Esophagus mucosa (tissue), 1 donor: ENCODE measurements at places on chromosomes 3 and 15.

- ATAC-seq, result no peak
Observed at GRCh38 chr3:43132870-43133636, 27.2 kb upstream of the POMGNT2 start.

- no peak for ATAC-seq
Observed at GRCh38 chr3:110813541-110813940, 258.1 kb upstream of the NECTIN3 start.

DNA sequence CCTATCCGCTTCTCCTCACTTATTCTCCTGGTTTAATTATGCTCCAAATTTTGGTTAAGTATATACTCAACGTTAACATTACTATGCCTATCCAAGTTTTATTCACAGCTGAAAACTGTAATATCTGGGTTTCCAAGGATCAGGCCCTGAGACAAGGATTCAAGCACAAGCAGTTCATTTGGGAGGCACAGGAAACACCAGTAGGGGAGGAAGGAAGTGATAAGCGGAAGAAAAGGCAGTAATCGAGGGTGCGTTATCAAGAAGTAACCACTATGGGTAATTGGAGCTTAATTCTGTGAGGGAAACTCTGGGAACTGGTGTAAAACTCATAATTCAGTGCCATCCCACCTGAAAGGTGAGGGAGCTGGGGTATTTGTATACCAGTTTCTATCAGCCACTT, 120.3 kb downstream of the KCNAB1 start:
- ATAC-seq, result no peak

GRCh38 chr15:83732196-83732595, 78.3 kb downstream of the ADAMTSL3 start:
- ATAC-seq, result no peak

DNA sequence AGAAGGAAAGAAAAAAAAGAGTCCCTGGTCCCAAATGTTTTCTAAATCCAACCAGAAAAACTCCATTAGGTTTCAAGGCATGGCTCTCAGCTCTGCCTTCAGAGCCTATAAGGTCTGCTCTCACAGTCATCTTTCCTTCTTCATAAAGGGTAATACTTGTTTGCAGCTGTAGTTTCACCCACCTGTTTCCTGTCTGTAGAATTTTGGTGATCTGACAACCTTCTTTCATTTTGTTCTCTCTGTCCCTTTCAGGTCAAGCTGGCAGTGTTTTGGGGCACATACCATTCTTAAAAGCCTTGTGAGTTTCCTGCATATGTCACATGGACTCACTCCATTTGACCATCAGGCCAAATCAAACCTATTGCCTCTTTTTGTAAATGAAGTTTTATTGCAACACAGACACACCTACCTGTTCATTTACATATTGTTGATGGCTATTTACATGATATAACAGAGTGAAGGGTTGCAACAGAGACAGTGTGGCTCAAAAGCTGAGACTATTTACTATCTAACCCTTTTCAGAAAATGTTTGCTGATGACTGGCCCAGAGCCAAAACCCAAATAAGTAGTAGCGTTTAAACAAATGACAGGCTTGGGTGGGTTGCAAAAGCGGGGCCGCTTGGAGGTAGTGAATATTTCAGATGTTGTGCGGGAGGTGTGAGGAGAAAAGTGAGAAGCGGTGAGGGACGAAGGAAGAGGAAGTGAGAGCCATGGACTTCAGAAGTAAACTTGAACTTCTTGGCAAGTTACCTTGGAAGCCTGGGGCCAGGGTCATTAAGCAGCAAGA, 292.7 kb upstream of the PROK2 start:
- no peak for ATAC-seq

DNA sequence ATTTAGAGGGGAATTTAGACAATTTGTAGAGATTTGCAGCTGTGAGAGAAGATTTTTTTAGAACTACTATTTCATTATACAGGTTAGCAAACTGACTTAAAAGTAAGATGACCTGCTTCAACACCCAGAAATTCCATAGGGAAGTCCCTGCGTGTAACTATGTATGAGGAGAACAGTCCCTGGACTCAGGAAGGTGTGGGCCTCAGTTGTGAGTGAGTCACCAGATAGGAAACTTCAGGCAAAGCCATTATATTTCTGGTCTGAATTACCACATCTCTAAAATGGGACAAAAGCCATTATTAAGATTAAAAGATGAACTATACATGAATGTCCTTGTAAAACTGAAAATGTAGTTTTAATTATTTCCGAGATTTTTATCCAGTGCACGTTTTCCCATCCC, 488.3 kb upstream of the GOLIM4 start:
- ATAC-seq, result no peak

- ATAC-seq, result peak; percentile 85
Observed at GRCh38 chr3:136957751-136958288, at the start of gene IL20RB. Gene IL20RB (plus strand): TSS chr3:136957983. CDS start chr3:136958114, 131 bp downstream.

- no peak for ATAC-seq
Observed at GRCh38 chr15:63931556-63931955, 97.8 kb upstream of the HERC1 start.
